Stimulated activated CD4-positive, alpha-beta T cell treated with anti-CD3 and anti-CD28 coated beads, Interleukin-1b, Interleukin-23, amount 100 ng/mL, for 4 hours (primary cell): ENCODE measurements at places on chromosomes 11 and 22.

GRCh38 chr22:25953919-25954318 is 211.9 kb downstream of the MYO18B start:
- DNase-seq = no peak

- no peak for DNase-seq
Measured at GRCh38 chr11:70077411-70078094, 564 bp upstream of the ANO1 start.

DNA sequence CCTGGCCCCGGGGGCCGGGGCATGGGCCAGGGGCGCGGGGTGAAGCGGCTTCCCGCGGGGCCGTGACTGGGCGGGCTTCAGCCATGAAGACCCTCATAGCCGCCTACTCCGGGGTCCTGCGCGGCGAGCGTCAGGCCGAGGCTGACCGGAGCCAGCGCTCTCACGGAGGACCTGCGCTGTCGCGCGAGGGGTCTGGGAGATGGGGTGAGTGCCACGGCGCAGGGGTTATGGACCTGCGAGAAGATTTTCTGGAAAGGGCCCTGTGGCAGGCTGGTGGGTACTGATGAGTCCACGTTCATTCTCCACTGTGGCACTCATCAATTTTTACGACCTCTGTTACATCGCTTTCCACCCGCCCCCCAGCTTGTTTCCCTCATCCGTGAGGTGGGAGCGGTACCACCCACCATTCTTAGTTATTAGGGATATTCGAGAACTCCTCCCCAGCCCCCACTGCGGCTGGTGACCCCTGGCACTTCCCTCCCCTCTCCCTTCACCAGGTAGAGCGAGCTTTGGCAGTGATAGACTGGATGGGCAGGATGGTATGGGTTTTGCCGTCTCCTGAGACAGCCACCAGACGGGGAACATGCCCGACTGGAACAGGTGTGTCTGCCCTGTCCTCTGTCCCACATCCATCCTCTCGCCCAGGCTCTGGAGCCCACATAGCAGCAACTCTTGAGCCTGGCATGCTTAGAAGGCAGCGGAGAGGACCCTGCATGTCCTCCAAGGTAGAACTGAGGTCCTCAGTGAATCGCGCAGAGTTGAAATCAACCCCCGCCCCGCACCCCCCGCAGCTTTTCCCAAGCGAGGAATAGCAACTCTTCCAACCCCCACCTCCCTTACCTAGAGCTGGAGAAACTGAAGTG is 562 bp downstream of the DGAT2 start:
- no peak for DNase-seq

GRCh38 chr11:123069908-123070821 is 8.2 kb upstream of the HSPA8 start:
- no peak for DNase-seq

GRCh38 chr22:41106122-41106968 is 14.0 kb downstream of the EP300 start:
- no peak for DNase-seq

GRCh38 chr11:117871160-117871559 is 5.3 kb downstream of the FXYD6 start:
- no peak for DNase-seq

DNA sequence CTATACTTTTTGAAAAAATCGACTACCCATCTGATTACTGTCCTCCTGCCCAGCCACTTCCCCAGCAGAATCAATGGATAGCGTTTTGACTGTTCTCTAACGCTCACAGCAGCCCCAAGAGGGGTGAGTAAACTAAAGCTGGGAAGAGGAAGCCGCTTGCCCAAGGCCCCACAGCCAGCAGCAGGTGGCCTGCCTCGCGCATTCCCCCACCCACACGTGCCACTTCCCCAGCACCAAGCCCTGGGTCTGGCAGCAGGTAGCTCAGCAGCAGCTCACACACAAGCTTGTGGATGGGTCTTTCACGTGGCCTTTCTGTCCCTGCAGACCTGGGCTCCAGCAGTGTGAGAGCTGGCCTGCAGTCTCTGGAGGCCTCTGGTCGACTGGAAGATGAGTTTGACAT is 34.3 kb downstream of the TOM1 start:
- peak; percentile 23 for DNase-seq

GRCh38 chr11:107266455-107266854 is 191.2 kb downstream of the CWF19L2 start:
- DNase-seq = no peak

DNA sequence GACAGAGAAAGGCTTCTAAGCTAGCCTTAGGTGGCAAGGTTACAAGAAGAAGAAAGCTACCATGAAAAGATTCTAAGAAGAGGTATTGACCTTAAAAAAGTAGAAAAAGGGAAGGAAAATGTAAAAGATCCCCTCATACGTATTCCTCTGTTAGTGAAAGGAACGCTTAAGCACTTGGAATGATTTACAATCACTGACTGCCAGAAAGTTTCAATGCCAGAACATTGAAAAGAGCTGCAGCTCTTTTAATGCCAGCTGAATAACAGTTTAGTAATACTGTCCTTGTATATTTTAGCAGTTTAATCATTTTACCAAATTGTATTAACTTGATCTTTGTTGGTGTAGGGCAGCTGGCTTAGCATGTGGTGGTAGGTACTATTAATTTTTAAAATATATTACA is 650.7 kb downstream of the FAM181B start:
- DNase-seq = no peak

- no peak for DNase-seq
Measured at GRCh38 chr22:46162285-46162684, 12.0 kb downstream of the PPARA start.

DNA sequence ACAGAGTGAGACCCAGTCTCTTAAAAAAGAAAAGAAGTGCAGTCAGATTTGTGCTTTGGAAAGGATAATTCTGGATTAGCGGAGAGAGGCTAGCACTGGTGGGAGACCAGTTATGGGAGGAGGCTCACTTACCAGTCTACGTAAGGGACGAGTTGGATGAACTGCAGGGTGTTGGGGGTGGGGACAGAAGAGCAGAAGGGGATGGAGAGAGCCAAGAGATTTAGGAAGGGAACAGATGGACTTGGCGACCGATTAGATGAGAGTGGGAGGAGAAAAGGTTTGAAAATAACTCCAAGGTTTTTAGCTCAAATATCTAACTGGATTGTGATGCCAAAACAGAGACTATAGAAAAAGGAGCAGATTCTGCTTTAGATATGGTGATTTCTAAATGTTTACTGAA is 81.4 kb downstream of the SFI1 start:
- DNase-seq = no peak

DNA sequence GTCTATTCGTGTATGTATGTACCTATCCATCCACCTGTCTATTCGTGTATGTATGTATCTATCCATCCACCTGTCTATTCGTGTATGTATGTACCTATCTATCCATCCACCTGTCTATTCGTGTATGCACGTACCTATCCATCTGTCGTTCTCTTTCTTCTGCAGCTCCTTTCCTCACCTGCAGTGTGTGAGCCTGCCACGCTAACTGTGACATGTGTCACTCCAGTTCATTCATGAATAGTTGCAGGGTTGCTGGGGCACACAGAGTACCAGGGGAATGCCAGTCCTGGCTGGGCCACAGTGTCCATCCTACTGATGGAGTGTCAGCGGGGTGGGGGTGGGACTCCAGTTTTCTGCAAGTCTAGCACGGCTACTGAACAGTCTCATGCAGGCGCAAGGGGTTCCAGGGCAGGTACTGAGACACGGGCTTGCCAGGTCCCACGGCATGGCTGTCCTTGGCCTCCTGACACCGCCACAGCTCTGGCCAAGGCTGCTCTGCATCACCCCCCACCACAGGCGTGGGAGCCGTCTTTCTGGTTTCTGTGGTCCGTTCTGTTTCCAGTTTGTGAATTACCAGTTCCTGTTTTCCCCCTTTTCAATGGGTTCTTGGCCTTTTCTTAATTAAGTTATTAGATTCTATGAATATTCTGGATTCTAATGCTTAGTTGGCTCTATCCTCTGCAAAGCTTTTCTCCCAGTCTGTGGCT is 88.8 kb upstream of the CLDN5 start:
- DNase-seq = no peak

DNA sequence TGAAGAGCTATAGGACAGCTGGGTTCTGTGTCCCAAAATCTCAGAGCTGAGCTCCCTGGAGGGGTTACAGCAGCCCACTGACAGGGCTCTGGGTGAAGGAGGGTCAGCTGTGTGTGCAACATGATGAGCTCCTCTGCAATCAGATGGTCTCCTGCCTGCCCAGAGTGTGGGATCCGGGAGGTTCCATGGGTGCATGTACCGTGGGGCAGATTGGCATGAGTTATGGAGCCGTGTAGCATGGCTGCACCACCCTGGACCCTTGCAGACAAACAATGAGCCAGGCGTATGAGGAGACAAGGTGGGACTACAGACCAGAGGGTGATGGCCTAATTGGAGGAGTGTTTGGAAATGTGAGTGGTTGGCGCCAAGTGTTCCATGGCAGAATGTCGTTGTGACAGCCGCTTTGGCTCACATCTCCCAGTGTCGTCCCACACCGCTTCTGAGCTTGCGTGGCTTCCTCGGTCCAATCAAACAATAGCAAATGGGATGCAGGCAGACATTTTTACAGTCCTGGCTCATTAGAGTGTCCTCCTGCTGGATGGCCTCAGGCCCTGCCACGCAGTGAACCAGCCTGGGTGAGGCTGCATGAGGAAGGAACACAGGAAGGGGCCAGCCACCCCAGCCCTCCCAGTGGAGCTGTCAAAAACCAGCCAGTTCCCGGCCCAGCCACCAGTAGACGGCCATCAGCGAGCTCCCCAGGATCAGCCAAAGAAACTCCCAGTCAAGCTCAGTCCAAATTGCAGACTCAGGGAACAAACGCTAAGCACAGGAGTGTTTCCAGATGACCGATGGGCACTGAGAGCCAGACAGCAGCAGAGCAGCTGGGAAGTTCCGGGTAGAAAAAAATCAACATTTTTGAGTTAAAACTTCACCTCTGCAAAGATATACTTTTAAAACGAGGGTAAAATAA is 1066.9 kb downstream of the BRD1 start:
- no peak for DNase-seq

DNA sequence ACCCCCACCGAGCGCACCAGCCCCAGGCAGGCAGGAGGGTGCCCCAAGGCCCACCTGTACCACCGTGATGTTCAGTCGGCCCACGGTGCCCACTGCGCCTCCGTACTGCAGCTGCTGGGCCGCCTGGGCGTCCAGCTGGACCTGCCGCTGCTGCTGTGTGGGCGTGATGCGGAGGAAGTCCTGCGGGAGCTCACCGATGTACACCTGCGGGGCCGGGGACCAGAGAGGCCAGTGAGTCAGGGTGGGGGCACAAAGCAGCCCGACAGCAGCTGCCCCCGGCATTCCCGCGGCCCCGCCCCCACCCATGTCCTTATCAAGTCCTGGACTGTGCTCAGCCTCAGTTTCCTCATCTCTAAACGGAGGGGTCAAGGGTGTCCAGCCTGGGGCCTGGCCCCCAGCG is 13.8 kb downstream of the TOLLIP start:
- no peak for DNase-seq

DNA sequence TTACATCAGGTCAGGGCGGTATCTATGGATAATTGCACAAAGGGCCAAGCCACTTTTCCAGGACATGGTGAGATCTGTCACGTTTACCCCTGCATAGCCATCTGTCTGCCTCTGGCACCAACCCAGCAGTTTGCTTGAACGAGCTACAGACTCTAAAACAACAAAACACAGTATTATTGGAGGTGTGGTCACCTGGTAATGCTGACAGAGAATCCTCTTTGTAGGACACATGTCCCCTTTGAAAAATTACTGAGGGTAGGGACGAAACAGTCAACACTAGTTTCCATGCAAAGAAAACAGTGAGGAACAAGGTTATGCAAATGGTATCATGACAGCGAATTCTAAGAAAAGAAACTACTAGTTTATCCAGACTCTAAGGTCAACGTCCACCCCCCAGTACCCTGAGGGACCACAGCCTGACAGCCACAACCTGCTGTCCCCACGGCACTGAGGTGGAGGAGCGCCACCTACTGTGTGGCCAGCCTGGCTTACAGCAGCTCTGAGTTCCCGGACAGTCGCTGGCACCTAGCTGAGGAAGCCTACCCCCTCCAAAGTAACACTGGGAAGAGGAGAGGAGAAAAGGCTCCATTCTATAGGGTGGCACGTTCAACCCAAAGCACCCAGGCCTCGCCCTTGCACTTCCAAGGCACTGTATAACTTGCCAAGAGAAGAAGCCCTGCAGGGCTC is 117.4 kb upstream of the BID start:
- no peak for DNase-seq

DNA sequence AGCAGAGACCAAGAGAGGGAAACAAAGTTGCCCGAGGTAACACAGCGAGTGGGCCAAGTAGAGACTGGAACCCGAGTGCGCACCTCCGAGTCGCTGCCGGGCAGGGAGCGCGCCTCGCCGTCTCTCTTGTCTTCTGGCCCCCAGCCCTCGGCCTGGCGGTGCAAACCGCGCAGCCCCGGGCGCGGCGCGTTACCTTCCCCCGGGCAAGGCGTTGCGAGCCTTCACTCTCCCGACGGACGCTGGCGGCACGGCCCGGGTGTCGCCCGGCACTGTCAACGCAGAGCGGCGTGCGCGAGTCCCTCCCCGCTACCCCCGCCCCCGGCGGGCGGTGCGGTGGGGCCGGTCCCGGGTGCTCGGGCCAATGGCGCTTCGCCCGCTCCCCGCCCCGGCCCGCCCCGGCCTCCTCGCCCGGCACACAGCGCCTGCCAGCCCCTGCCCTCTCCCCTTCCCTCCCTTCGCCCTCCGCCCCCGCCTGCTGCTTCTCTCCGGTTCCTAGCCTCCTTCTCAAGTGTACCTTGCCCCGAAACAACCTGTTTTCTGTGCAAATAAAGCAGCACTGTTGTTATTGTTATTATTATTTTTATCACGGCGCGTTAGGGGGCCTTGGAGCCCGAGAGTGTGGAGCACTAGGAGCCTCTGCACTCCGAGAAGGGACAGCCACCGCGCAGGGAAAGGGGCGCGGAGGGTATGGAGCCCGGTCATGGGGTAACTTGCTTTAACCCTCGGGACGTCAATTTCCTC is at the start of gene SYTL2:
Gene SYTL2, minus strand, starts transcription at position 271 of the 741 bp plus-strand sequence. CDS start 53,416 bp downstream, outside the sequence.
- DNase-seq = peak; percentile 71

DNA sequence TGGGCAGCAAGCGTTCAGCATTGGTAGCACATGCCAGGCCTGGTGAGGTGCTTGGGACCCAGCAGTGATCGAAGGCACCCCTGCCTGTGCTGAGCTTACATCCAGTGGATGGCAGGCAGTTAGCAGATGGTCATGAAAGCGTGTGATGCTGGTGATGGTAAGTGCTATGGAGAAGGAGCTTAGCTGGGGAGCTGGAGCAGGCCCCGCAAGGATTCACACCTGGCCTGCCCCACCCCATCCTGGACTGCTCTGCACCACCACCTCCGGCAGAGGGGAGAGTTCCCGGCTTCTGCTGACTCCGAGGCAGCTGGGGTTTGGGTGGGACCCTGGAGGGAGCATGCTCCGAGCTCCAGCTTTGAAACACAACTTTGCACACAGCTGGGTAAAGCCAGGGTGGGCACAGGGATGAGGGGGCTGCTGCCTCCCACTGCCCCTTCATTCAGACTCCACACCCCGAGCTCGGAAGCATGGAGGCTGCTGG is 16.2 kb downstream of the MPPED1 start:
- no peak for DNase-seq

- no peak for DNase-seq
Measured at GRCh38 chr22:32880505-32880892, 79.0 kb downstream of the TIMP3 start.

- no peak for DNase-seq
Measured at GRCh38 chr22:37470087-37470445, 16.1 kb downstream of the MFNG start.
